ENCODE measurements at places on chromosomes 5 and 9. TPM values are rescaled to one million over a fixed set of nuclear protein-coding genes. Genes with fewer than 3 reads are reported as not detected.

DNA sequence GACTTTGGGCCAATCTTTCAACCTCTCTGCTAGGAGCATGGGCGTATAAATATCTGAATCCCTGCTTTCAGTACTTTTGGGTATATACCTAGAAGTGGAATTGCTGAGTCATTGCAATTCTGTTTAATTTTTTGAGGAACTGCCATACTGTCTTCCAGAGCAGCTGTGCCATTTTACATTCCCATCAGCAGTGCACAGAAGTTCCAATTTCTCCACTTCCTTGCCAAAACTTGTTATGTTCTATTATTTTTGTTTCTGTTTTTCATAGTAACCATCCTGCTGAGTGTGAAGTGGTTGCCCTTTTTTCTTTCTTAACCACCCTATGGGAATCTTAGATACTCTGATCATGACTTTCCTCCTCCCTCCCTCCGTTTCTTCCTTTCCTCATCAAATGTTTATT, 11.1 kb upstream of the CCIN start:
- H3K27ac ChIP-seq, result no peak overlapping the region
- peaks cover 5% of the 10 kb centered on the region for H3K36me3 ChIP-seq
- H3K27me3 ChIP-seq, result no peaks in the 10 kb centered on the region
- H3K4me1 ChIP-seq, result peaks cover 18% of the 10 kb centered on the region
- no peak overlapping the region for H3K4me3 ChIP-seq

- no peaks in the 10 kb centered on the region for H3K36me3 ChIP-seq
- peaks cover 35% of the 10 kb centered on the region for H3K27me3 ChIP-seq
- H3K4me3 ChIP-seq, result no peak overlapping the region
- H3K27ac ChIP-seq, result no peak overlapping the region
- DNase-seq, result no peak
Observed at GRCh38 chr5:73789851-73790281, 163.9 kb downstream of the ARHGEF28 start.

The SYNPO gene
- total RNA-seq, result 0.30 TPM

The SPINK4 gene
- total RNA-seq, result not detected

DNA sequence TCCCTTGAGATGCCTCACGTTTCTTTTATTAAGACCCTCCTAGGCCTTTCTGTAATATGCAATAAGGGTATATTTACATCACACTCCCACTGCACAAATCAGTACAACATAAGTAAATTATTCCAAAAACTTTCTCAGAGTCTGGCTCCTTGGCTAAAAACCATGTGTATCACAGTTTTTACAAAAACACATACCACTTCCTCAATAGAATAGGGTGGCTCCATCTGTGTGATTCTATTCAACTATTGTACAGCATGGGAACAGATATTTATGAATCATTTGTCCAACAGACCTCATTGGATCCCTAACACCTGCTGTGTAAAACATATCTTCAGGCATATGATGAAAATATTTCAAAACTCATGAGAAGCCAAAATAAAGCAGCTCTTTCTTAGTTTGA, 502.7 kb downstream of the EFNA5 start:
- H3K4me1 ChIP-seq, result no peaks in the 10 kb centered on the region
- no peaks in the 10 kb centered on the region for H3K36me3 ChIP-seq
- no peak for DNase-seq

DNA sequence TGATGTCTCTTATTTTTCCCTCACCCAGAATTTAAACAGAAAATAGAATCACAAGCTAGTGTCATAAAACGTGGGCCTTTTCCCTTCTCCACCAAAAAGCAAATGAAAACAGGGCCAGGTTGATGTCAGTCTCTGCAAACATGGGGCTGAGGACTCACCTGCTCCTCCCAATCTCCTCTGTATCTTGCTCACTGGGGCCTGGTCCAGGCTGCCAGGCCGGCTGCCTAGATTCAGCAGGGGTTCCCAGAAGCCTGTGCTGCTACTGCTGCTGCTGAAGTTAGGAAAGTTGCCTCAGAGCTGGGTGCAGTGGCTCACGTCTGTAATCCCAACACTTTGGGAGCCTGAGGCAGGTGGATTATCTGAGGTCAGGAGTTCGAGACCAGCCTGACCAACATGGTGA, 84.3 kb downstream of the PCDH1 start:
- no peak overlapping the region for H3K27ac ChIP-seq
- no peaks in the 10 kb centered on the region for H3K36me3 ChIP-seq
- DNase-seq, result no peak
- H3K4me3 ChIP-seq, result no peak overlapping the region
- peaks cover 6% of the 10 kb centered on the region for H3K27me3 ChIP-seq

DNA sequence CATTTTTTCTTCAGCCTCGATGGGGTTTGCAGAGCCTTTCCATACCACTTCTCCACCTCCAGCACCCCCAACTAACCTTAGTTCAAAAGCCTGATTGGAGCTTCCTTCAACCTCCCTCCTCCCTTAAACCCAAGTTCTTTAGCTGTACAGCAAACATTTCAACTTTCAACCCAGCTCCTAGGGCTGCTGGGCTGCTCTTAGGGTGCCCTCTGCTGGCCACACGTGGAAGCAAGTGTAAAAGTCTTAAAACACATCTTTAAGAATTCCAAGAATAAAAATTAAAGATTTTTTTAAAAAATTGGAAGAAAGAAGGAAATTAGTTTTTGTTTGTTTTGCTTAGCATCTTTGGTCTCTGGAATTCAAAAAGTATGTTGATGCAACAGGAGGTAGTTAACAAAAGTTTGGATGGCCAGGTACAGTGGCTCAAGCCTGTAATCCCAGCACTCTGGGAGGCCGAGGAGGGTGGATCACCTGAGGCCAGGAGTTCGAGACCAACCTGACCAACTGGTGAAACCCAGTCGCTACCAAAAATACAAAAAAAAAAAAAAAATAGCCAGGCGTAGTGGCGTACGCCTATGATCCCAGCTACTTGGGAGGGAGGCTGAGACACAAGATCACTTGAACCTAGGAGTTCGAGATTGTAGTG, 15.5 kb upstream of the HSD17B3 start:
- H3K4me3 ChIP-seq, result no peak overlapping the region
- peaks cover 2% of the 10 kb centered on the region for H3K27me3 ChIP-seq
- no peaks in the 10 kb centered on the region for H3K4me1 ChIP-seq

The SPOCK1 gene
- total RNA-seq, result not detected

DNA sequence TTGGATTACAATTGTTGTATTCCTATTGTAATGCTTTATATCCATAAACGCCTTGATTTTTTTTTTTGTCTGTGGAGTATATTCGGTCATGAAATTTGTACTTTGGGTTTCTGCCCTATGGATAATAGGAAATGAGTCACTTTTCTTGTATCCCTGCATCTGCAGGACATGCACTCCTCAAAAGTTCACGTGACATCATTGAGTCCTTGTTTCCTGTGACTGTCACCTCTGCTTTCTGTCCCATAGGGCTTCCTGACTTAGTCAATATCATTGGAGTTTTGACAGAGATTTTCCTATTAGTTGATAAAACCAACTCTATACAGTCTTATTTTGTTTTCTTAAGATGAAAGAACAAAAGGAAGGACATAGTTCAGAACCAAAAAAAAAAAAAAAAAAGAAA, 356.3 kb downstream of the MAT2B start:
- DNase-seq, result no peak
- H3K27ac ChIP-seq, result no peak overlapping the region
- H3K36me3 ChIP-seq, result no peaks in the 10 kb centered on the region
- no peak overlapping the region for H3K4me3 ChIP-seq
- H3K27me3 ChIP-seq, result no peaks in the 10 kb centered on the region

The CNTLN gene
- 0.22 TPM for total RNA-seq

DNA sequence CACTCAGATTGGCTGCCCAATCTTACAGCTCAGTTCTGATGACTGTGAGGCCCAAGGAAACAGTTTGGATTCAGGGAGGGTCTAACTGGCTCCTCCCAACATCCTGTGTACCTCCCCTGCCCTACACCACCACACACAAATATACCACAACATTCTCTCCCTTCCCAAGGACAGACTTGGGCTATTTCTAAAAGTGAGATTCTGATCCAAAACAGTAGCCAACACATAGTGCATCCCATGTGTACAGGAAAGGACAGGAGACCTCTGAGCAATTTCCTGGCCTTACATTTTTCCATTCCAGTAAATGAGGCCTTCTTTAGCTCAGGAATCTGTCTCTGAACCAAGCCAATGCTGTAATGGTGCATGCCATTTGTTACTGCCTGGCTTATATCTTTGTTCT, 20.8 kb downstream of the ZNF366 start:
- no peak overlapping the region for H3K27ac ChIP-seq
- no peaks in the 10 kb centered on the region for H3K36me3 ChIP-seq
- DNase-seq, result no peak
- H3K4me3 ChIP-seq, result no peak overlapping the region
- no peaks in the 10 kb centered on the region for H3K4me1 ChIP-seq

The TRIM36 gene
- total RNA-seq, result not detected

The NSMF gene
- total RNA-seq, result 20.0 TPM

The TAF11L6 gene
- not detected for total RNA-seq

GRCh38 chr5:132971483-132972435, 8.3 kb upstream of the AFF4 start:
- H3K4me3 ChIP-seq, result no peak overlapping the region
- H3K27me3 ChIP-seq, result no peaks in the 10 kb centered on the region
- peaks cover under 1% of the 10 kb centered on the region for H3K36me3 ChIP-seq
- no peak for DNase-seq
- no peak overlapping the region for H3K27ac ChIP-seq

DNA sequence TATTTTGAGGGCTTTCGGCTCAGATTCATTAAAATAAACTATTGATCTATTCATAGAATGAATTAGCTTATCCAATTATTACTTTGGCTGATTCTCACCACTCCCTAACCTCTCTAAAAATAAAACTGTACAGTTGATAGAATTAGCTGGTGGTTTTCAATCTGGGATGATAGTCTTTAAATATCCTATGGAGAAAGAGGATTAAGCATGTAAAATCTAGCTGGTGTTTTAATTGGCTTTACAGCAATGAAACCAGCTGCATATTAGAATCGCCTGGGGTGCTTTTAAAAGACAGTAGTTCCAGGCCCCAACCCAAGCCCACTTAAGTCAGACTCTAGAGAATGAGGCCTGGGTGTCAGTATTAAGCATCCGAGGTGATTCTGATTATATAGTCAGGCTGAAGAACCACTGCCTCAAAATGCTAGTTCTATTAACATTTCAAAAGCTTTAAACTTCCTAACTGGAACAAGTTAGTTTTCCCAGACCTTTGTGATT, 95.1 kb downstream of the MAP1B start:
- no peak overlapping the region for H3K4me3 ChIP-seq
- H3K4me1 ChIP-seq, result peaks cover 15% of the 10 kb centered on the region
- peaks cover 14% of the 10 kb centered on the region for H3K27me3 ChIP-seq

The TEX48 gene
- total RNA-seq, result 1.7 TPM

- peak overlapping the region; percentile 51 for H3K4me3 ChIP-seq
- H3K27me3 ChIP-seq, result no peaks in the 10 kb centered on the region
- peaks cover 22% of the 10 kb centered on the region for H3K36me3 ChIP-seq
- DNase-seq, result no peak
- H3K4me1 ChIP-seq, result peaks cover 91% of the 10 kb centered on the region
- peak overlapping the region; percentile 3 for H3K27ac ChIP-seq
Observed at GRCh38 chr5:62317810-62318209, 11.8 kb downstream of the KIF2A start.

DNA sequence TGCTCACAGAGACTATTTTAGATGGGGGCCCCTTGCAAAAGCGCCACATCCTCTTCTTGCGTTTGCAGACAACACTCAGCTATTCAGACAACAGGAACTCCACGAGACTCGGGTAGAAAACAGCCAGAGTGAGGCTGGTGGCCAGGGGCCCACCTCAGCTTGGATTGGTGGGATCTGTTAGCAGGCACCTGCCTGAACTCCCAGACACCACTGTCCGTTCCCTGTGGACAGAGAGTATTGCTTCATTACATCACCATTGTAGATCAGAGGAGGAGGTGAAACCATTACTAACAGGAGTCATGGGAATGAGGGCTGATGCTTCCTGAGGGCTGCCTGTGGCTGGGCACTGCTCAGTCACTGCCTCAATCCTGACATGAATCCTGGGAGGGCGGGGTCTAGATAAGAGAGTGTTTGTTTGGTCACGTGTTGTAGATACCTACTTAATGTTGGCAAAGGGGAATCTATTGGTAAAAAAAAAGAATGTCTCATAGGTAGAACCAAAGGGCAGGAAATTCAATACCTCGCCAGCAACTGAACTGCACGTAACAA, 4.4 kb upstream of the RAPGEF1 start:
- H3K4me1 ChIP-seq, result peaks cover 30% of the 10 kb centered on the region
- H3K4me3 ChIP-seq, result peak overlapping the region; percentile 60
- H3K36me3 ChIP-seq, result no peaks in the 10 kb centered on the region
- H3K27ac ChIP-seq, result peak overlapping the region; percentile 81

GRCh38 chr9:109775516-109775915, 4.5 kb upstream of the PALM2AKAP2 start:
- peaks cover 41% of the 10 kb centered on the region for H3K27me3 ChIP-seq
- H3K4me1 ChIP-seq, result no peaks in the 10 kb centered on the region
- H3K4me3 ChIP-seq, result no peak overlapping the region
- no peak for DNase-seq

GRCh38 chr5:88145611-88146467, 122.8 kb downstream of the TMEM161B start:
- peak; percentile 9 for DNase-seq
- H3K36me3 ChIP-seq, result no peaks in the 10 kb centered on the region

The IRX1 gene
- not detected for total RNA-seq

- no peak overlapping the region for H3K4me3 ChIP-seq
- H3K4me1 ChIP-seq, result no peaks in the 10 kb centered on the region
- no peak for DNase-seq
- H3K36me3 ChIP-seq, result no peaks in the 10 kb centered on the region
- H3K27ac ChIP-seq, result no peak overlapping the region
Observed at GRCh38 chr5:41648996-41649395, 138.6 kb upstream of the PLCXD3 start.

- no peaks in the 10 kb centered on the region for H3K4me1 ChIP-seq
- peaks cover 8% of the 10 kb centered on the region for H3K36me3 ChIP-seq
- no peak for DNase-seq
- peaks cover under 1% of the 10 kb centered on the region for H3K27me3 ChIP-seq
- H3K27ac ChIP-seq, result no peak overlapping the region
Observed at GRCh38 chr5:142396436-142397038, 71.7 kb upstream of the SPRY4 start.

- no peak overlapping the region for H3K27ac ChIP-seq
- H3K36me3 ChIP-seq, result no peaks in the 10 kb centered on the region
- no peak for DNase-seq
- peaks cover 30% of the 10 kb centered on the region for H3K4me1 ChIP-seq
- H3K4me3 ChIP-seq, result no peak overlapping the region
Observed at GRCh38 chr5:67364381-67364970, 167.9 kb upstream of the CD180 start.
